KG1 (cell line): ENCODE measurements at places on chromosomes 12 and 14.

DNA sequence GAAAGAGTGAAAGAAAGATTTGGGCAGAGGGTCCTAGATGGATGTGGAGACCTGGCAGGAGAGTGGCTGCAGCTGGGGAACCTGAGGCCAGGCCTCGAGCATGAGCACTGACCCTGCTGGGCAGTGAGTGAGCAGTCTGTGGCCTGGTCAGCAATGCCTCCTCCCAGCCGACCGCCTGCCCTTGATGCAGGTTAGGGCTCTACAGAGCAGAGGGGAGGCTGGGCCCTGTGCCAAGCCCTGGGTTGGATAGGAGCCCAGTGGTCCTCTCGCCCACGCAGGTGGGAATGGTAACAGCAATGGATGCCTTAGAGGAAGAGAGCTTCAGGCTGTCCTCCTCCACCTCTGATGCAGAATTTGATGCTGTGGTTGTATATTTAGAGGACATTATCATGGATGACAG, 59.8 kb downstream of the RAB35 start:
- DNase-seq = no peak

- no peak for DNase-seq
Observed at GRCh38 chr12:110312581-110313360, 31.7 kb downstream of the ATP2A2 start.

- DNase-seq = no peak
Observed at GRCh38 chr12:24522736-24523135, 426.2 kb downstream of the BCAT1 start.

GRCh38 chr12:57958061-57958657, 16.8 kb downstream of the ATP23 start:
- DNase-seq = no peak

DNA sequence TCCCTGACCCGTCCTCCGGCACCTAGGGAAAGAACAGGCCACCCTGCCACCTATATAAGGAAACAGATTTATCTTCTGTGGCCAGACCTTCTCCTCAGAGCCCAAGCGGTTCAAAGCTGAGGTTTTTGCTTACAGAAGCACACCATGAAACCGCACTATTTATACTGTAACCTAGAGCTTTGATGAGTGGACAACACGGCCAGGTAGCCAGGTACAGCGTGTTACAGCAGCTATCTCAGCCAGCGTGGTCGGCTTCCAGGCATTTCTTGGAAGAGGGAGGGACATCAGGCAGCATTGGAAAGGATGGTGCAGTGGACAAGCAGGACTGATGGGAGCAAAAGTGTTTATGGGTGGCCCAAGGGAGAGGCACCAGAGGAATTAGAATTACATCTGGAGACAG, 34.4 kb downstream of the TTC7B start:
- DNase-seq = no peak

DNA sequence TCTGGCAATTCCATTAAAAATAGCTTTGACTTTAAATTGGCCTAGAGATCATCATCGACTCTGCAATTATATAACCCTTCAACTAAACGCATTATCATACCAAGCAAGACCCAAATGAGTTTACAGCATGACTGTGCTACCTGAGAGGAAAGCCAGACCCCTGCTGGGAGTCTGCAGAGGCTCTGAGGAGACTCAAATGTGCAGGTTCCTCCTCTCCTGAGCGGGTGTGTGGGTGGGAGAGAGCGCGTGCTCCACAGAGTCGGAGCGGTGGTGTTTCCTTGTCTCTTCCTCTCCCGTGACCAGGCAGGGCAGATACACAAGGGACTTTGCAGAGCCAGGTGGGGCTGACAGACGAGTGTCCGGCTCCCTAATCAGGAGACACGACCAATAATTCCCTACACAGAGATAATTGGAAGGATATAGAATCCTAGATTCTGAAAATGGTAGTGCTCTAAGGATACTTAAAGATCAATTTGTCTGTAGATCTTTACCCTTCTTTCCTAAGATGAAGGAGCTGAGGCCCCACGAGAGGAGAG, 74.1 kb downstream of the SLC8A3 start:
- no peak for DNase-seq

GRCh38 chr12:116538076-116538591, 21.0 kb upstream of the MAP1LC3B2 start:
- no peak for DNase-seq

DNA sequence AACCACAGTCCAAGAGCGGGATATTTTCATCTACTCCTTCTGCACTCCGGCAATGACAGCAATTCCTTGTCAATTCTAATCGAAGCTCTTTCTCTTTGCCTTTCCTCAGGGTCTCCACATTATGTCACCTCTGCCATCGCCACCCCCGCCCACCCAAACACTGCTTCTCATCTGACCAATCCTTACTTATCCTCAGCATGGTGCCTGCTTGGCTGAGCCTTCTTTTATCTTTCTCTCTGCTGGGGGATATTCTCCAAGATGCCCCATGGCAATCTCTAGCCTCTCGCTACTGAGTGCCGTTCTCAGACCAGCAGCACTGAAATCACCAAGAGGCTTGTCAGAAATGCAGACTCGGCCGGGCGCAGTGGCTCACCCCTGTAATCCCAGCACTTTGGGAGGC, 100.6 kb downstream of the PTPRB start:
- DNase-seq = no peak

GRCh38 chr12:122986258-122986871, 5.9 kb downstream of the ARL6IP4 start:
- no peak for DNase-seq

GRCh38 chr14:64508215-64508776, 3.7 kb downstream of the ZBTB1 start:
- no peak for DNase-seq

GRCh38 chr12:113940357-113941207, 25.5 kb downstream of the RBM19 start:
- DNase-seq = no peak

GRCh38 chr12:27999521-27999920, 27.0 kb upstream of the PTHLH start:
- DNase-seq = no peak

- no peak for DNase-seq
Observed at GRCh38 chr12:103712216-103712615, 125.1 kb downstream of the STAB2 start.

DNA sequence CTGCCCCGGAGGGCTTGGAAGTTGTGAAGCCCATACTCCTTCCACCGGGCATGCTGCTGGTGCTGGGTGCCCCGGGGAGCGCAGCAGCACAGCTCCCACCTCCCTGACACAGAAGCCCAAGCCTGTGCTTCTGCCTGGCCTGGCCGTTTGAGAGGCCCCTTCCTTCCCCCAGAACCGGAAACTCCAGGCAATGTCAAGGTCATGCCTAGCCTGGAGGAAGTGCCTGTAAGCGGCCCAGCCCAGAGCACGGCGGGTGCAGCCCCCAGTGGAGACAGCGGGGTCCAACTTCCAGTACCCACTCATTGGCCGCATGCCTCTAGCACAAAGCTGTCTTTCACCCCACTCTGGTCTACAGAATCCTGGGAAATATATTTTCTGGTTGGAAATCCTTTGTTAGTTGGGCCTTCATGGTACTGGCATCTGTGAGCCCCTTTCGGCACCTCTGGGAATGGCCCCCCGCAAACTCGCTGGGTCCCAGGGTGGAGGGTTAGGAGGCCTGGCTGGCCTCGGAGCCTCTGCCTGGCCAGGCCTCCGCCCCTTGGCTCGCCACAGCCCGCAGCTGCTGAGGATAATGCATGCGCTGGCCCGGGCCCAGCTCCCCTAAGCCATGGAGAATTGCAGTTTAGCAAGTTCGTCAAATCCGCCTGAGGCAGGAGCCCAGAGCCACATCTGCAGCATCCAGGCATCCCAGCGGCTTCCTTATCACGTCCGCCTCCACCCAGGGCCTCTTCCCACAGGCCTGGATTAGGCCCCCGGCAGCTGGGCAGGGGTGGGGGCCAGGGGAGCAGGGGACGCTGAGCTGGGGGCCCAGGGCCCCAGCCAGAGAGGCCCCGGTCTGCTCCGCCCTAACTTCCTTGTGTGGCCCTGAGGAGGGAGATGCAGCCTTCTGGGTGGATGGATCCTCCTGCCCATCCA, 48.9 kb upstream of the DLK1 start:
- DNase-seq = no peak

- no peak for DNase-seq
Observed at GRCh38 chr14:34693228-34693939, 21.0 kb downstream of the CFL2 start.

- no peak for DNase-seq
Observed at GRCh38 chr14:77603654-77604255, 12.7 kb downstream of the SPTLC2 start.
